ENCODE measurements at places on chromosomes 2 and 18. TPM values are rescaled to one million over a fixed set of nuclear protein-coding genes. Genes with fewer than 3 reads are reported as not detected.

CD207 gene
- 0.51 TPM for total RNA-seq

ARL6IP6 gene
- total RNA-seq: 26.4 TPM

ZNF236 gene
- 21.0 TPM for total RNA-seq

DNA sequence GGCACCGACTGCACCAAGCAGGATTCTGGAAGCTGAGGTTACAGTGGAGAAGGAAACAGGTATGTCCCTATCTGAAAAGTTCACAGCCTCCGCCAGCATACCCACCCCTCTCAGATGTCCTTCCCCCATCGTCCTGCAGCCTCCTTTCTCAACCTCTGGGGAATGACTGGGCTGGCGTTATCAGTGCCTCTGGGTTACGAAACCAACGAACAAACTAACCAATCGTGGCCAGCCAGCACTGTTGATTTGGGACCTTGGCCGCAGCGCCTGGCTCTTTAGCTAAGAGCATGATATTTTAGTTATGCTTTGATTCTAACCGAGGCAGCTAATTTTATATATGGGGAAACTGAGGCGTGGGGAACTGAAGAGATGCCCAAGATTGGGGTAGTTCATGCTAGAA is 233.0 kb downstream of the TFCP2L1 start:
- DNase-seq: no peak

DNA sequence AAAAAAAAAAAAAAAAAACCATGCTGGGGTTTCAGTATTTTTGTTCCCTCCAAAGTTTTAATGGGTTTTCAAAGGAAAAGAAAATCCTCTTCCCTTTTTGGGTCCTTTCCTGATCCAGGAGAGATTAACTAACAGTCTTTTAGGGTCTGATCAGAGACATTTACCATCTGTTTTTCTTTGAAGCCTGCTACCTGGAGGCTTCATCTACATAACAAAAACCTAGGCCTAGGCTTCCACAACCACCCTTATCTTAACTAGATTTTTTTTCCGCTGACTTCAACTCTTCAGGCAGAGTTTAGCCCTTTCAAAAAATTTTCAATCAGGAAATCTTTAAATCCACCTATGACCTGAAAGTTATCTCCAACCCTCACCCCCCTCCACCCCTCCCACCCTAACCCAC is 154.7 kb downstream of the MBD2 start:
- DNase-seq: no peak

GRCh38 chr2:109500910-109501309 is 112.9 kb downstream of the SEPTIN10 start:
- no peak for DNase-seq

DNA sequence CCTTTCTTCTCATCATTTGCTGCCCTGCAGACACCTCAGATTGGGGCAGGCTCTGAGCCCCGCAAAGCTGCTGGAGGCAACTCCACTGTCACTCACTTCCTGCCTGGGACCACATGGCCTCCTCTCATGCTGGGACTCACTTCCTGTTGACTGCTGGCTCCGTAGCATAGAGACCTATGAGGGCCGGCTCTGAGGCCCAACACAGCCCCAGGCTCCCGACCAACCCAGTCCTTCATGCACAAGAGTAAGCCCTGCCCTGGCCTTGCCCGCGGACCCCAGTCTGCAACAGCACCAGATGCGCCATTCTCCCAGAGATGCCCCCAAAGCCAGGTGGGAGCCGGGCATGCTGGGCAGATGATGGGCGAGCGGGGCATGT is 55.7 kb downstream of the DNMT3A start:
- no peak for DNase-seq
